Left ventricle myocardium superior (tissue), 1 donor: ENCODE measurements at places on chromosomes 7 and 10. TPM values are rescaled to one million over a fixed set of nuclear protein-coding genes. Genes with fewer than 3 reads are reported as not detected.

- no peak for DNase-seq
Observed at GRCh38 chr7:105828141-105828540, 48.3 kb downstream of the ATXN7L1 start.

DNA sequence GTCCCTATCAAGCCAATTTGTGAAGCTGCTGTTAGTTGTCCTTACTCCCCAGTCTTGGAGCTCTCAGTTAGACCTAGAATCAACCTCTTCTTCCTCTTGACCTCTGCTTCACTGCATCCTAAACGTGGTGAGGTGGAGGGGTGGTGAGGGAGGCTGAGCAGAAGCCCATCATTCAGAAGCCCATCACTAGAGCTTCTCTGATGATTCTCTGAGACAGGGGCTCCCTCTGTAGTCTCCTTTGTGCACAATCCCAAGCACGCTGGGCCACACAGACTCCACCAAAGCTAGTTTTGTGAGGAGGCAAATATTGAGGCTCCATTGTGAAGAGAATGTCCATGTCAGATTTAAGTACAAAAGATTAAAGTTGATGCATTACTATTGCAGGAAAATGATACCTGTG is 163.8 kb upstream of the PRSS1 start:
- no peak for DNase-seq

- DNase-seq: no peak
Observed at GRCh38 chr7:155754165-155754564, 58.1 kb downstream of the SHH start.

The LIPK gene
- not detected for total RNA-seq

DNA sequence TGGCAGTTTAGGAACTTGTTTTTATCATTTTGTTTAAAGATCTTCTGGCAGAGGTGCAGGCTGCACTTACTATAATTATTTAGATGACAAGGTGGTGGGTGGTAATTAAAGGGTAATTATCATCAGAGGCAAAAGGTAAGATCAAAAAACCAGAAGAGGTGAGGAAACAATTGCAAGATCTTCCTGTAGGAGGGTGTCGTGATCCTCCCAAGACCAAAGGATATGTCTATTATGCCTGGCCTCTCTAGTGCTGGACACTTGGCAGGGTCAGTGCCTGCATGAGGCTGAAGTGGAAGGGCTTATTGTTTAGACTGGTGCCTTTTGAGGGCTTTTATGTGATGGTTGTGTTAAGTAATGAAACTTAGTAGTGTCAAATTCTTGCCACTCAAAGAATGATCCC is 1.8 kb upstream of the WAPL start:
- no peak for DNase-seq

DNA sequence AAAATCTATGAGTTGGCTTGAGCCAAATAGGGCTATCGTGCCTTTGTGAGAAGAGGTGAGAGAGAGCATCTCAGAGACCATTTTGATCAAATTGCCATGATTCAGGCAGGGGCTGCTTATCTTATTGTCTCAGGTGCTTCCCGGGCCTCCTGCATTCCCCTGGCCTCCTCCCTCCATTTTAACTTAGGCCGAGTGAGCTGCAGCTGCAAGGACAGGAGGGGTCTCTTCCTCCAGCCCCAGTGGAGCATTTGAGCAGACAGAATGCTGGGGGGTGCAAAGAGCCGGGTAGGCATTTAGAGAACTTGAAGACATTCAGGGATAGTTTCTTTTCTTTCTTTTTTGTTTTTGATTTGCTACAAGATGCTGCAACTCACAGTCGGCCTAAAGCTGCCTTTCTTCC is 59.0 kb downstream of the BUB3 start:
- DNase-seq: no peak

GRCh38 chr7:6637544-6638229 is 569 bp downstream of the ZNF316 start:
- DNase-seq: peak; percentile 58

The ECHS1 gene
- 226 TPM for total RNA-seq

DNA sequence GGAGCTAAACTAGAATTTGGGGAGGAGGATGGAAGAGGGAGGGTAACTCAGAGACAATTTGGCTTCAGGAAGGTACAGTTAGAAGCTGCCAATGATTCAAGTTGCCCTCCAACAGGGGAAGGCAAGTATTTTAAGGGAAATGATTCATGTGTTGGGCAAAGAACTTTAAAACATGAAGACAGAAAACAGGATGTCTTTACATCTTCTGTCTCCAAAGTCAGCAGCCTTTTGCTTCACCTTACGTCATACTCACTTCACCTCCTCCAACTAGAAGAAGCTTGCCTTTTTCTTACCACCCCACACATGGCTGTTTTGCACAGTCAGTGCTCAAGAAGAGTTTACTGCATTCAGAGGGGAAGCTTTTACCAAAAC is 36.1 kb downstream of the PPP1R3C start:
- no peak for DNase-seq

- DNase-seq: peak; percentile 66
Observed at GRCh38 chr7:28957064-28957750, 923 bp downstream of the TRIL start.

The CRYGN gene
- not detected for total RNA-seq

DNA sequence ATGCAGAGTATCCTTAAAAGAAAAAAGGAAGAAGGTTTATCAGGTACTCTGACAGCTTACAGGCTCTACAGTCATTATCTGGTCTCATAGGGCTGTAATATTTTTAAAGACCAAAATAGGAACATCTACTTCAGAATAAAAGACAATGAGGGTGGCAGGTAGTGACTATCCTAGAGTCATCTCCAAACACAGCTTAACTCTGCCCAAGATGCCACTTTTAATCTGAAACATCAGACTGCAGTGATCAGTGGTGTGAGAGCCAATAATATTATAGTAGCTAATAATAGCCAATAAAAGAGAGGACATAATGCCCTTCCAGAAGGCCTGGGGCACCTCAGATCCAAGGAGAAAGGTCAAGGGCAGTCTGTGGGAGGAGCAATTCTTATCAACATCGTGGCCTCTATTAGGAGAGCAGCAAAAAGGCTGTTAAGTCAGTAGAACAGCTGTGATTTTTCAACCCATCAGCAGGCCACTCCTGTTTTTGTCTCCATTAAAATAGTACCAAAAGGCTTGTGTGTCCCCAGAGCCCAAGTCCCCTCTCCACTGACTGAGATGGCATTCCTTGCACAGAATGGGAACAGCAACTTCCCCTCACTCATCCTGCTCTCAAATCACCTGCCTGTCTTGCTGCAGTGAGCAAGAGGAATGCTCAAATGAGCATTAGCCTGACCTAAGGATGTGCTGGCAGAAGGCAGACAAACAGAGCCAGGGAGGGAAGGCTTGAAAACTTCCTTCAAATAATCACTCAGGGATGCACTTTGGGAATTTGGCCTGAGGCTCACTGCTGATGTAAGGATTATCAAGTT is 20.7 kb upstream of the SPOCK2 start:
- DNase-seq: no peak

The ZNF467 gene
- 7.8 TPM for total RNA-seq

GRCh38 chr7:149778696-149779501 is 5.5 kb upstream of the ZNF467 start:
- DNase-seq: peak; percentile 18

- no peak for DNase-seq
Observed at GRCh38 chr10:124000792-124001201, 92.6 kb downstream of the CHST15 start.

DNA sequence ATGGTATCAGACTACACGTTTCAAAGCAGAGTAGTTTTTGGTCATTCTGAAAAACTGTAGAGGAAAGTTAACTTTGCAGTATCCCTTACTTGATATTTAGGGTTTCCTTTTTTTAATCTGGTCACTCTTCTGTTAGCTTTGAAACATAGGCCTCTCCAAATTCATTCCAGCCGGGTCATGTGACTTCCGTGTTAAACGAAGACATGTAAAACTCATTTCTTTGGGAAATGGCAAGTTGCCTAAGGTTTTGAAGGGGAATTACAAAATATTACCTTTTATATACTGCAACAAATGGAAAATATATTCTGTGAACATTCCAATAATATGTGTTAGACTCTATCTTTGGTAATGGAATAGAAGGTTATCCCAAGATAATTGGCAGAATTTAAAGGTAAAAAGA is 9.5 kb downstream of the TES start:
- DNase-seq: no peak

DNA sequence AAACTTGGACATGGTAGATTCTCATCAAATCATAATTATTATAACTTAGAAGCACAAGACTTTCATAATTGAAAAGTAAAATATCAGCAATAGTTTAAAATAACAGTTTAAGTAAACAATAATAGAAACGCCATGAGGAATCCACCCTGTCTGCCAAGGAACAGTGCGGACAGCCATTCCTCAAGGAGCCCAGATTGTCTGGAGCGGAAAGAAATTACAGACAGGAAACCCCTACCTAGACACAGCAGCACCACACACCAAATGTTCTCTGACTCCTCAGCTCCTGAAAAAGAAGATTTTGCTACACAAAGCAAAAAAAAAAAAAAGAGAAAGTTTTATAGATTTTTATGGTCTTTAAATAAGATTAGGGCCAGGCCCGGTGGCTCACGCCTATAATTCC is 21.5 kb upstream of the SEC61G start:
- no peak for DNase-seq

- no peak for DNase-seq
Observed at GRCh38 chr7:152931633-152932032, 172.1 kb downstream of the ACTR3B start.

- no peak for DNase-seq
Observed at GRCh38 chr10:3422282-3422681, 249.7 kb upstream of the PITRM1 start.

The ACTL6B gene
- not detected for total RNA-seq

GRCh38 chr7:151984612-151985011 is 28.4 kb downstream of the GALNTL5 start:
- no peak for DNase-seq

The PON1 gene
- total RNA-seq: not detected

DNA sequence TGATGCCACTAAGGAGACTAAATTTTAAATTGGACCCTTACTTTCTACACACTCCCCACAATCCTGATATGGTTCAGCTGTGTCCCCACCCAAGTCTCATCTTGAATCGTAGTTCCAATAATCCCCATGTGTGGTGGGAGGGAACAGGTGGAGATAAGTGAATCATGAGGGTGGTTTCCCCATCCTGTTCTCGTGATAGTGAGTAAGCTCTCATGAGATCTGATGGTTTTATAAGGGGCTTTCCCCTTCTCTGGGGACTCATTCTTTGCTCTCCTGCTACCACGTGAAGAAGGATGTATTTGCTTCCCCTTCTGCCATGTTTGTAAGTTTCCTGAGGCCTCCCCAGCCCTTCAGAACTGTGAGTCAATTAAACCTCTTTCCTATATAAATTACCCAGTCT is 18.4 kb upstream of the BET1 start:
- DNase-seq: no peak

The ADRA2A gene
- 0.64 TPM for total RNA-seq

DNA sequence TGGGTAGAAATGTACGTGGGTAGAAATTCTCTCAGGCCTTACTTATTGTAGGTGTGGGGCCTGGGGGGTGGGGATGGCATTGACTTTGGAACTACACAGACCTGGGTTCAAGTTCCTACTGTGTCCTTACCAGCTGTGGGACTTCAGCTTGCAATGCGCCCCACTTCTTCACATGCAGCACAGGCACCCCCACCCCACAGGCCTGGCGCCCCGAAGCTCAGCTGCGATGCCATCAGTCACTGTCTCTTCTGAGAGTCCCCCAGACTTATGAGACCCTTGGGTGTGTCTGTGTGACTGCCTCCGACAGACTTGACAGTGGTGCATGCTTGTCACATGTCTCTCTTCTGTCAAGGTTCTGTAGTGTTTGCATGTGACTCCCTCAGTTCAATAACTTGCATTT is 3.1 kb upstream of the AP5Z1 start:
- DNase-seq: no peak

GRCh38 chr7:128053023-128053422 is 21.8 kb upstream of the LRRC4 start:
- DNase-seq: no peak

- DNase-seq: no peak
Observed at GRCh38 chr7:54995610-54996363, 23.0 kb upstream of the EGFR start.

The NPC1L1 gene
- total RNA-seq: not detected

DNA sequence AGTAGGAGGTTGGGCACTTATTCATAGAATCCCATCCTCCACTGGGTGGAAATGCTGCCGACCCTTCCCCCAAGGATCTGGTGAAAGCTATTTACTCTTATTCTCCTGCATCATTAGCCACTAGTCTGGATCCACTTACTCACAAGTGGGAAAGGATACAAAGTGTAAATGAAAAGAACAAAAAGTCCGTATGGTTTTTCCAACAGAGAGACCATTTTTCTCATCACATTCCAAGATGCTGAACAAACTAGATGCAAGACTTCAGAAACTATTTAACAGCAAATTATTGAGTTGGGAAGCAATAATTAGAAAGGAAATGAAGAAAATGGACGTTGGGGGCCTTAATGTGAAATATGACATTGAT is 242.4 kb upstream of the GLI3 start:
- DNase-seq: no peak

GRCh38 chr10:2205406-2205805 is 468.1 kb upstream of the ADARB2 start:
- DNase-seq: no peak

DNA sequence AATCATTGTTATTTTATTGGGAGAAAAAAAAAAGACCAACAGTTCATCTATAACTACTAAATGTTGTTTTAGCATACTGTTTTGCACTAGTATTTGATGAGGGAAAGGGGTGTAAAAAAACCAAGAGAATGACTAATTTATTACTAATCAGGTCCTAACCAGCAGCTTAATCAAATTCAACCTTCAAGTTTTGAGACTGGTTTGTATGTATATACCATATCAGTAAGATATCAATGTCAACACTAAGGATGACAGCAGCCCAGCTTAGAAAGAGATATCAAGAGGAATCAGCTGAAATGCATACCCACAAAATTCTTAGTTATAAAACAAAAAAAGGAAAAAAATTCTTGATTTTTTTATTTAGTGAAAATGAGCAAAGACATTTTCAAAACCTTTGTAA is 122.6 kb downstream of the KMT2C start:
- DNase-seq: no peak

DNA sequence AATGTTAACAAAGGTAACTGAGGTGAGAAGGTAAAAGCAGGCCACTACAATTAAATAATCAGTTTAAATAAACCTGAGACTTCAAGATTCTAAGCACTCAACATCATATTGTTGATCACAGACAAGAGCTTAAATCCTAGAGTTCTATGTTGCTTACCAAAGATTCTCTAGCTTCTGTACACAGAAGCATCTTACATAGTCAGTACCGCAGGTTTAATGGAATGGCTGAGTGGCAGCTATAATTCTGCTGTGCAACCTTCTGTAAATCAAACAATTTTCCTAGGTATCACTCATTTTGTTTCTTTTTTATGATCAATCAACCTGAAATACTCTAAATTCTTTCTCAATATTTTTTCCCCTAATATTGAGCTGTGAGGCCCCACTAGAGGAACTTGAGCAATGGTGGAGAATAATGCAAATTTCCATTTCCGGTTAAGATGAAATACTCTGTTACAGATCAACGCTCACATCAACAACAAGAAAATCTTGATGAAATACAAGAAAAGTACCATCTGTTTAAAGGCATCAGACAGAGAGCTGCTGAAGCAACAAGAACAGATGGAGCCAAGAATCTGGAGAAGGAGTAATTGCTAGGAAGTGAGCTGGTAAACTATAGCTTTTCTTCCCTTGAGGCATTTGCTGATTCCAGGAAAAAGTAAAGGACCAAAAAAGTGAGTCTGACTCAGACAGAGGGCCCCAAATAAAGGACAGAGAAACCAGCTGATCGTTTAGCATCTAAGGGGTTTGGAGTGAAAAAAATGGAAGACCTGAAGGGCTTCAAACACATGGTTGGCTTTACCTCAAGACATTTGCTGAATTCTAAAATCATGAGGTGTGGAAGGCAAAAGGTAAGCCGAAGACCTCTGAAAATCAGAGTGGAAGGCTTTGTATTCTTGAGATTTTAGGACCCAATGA is 22.6 kb downstream of the PNPLA8 start:
- no peak for DNase-seq

GRCh38 chr10:27743012-27743876 is 2.4 kb downstream of the MKX start:
- DNase-seq: peak; percentile 36
